Stimulated activated CD4-positive, alpha-beta T cell treated with anti-CD3 and anti-CD28 coated beads, Interleukin-15, amount 100 ng/mL, for 48 hours (primary cell): ENCODE measurements at places on chromosomes 1 and 21.
A peak's percentile ranks its signal among the peaks of the same experiment; 100 is the strongest.

DNA sequence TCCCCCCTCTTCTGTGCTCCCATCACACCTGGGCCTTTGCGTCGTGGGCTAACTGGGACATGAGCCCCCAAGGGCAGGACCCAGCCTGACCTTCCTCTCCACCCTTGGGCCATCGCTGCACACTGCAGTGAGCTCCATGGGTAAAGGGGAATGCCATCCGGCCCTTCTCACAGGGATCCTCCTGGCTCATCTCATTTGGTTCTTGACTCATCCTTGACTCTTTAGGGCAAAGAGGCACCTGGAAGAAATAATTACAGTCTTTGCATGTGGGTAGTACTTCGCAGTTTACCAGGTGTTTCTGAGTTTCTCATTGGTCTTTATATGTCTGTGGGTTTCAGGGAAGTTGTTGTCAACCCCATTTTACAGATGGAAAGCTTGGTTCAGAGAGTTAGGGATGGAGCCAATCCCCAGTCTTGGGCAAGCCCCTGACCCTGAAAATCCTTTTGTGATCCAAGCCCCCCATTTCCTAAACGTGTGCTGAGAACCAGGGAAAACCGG, 59.3 kb upstream of the ID3 start:
- DNase-seq = no peak

- DNase-seq = no peak
Observed at GRCh38 chr1:71015745-71016144, 31.9 kb downstream of the PTGER3 start.

- DNase-seq = no peak
Observed at GRCh38 chr1:113557187-113557586, 166.9 kb downstream of the MAGI3 start.

- DNase-seq = no peak
Observed at GRCh38 chr21:18917622-18918021, 514.0 kb upstream of the TMPRSS15 start.

GRCh38 chr1:150210091-150210490, 25.8 kb downstream of the ANP32E start:
- DNase-seq = no peak

DNA sequence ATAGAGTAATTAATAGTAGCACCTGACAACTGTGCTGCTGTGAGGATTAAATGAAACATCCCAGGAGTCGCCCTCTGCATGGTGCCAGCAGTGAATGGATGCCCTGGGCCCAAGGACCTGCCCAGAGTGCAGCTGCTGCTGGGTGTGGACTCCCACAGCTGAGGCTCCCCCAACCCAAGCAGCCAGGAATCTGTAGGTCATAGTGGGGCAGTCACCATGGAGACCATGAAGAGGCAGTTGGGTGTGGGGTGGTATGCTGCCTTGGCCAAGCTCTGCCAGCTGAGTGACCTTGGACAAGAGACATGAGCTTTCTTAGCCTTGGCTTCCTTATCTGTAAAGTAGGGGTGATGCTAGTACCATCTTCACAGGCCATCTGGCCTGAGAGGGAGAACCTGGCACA, 9.4 kb downstream of the OLIG2 start:
- no peak for DNase-seq

GRCh38 chr21:46213620-46214286, 14.8 kb downstream of the LSS start:
- no peak for DNase-seq

DNA sequence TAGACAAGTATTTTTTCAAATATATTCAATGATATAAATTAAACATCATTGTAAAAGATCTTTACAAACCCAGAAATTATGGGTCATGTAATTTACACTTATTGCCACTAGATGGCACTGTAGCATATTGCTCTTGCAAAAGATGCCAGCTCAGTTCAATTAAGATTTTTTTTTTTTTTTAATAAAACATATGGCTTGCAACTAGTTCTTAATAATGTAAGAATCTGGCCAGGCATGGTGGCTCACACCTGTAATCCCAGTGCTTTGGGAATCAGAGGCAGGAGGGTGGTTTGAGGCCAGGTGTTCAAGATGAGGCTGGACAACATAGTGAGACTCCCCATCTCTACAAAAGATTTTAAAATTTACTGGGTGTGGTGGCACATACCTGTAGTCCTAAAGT, 49.4 kb upstream of the DESI2 start:
- no peak for DNase-seq

DNA sequence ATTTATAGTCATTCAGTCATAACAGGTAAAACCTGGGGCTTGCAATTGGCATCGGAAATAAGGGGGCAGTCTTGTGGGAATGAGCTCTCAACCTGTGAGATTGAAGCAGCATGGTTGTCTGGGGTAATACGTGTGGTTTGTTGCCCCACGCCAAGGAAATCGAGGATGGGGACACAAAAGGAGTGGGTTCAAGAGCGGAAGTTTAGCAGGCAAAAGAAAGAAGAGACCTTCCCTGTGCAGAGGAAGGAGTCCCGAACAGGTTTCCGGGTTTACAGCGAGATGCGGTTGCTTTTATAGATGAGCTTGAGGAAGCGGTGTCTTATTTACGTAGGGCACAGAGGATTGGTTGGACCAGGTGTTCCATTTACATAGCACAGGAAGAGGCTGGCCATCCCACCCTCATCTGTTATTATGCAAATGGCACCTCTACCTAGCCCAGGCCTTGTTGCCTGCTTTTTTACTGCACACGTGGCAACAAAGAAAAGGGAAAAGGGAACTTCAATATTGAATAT, 37.3 kb downstream of the IFNAR1 start:
- DNase-seq = peak; percentile 39

DNA sequence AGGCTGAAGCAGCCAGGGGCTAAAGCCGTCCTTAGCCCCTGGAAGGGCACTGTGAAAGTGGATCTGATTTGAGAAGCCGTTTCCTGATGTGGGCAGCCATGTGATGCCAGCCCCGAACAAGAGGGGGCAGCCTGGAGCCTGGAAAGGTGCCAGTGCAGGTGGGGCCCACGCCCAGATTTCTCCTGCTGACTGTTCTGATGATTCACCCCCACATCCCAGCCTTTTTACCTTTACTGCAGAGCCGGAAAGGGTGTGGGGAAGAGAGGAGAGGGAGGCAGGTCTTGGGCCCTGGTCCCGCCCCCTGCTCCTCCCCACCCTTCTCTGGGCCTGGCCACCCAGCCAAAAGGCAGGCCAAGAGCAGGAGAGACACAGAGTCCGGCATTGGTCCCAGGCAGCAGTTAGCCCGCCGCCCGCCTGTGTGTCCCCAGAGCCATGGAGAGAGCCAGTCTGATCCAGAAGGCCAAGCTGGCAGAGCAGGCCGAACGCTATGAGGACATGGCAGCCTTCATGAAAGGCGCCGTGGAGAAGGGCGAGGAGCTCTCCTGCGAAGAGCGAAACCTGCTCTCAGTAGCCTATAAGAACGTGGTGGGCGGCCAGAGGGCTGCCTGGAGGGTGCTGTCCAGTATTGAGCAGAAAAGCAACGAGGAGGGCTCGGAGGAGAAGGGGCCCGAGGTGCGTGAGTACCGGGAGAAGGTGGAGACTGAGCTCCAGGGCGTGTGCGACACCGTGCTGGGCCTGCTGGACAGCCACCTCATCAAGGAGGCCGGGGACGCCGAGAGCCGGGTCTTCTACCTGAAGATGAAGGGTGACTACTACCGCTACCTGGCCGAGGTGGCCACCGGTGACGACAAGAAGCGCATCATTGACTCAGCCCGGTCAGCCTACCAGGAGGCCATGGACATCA, at the start of gene SFN:
SFN (plus strand) TSS at position 369 of the 904 bp plus-strand sequence; CDS start at position 433, 64 bp downstream.
- peak; percentile 48 for DNase-seq

GRCh38 chr1:154913273-154913672, 23.2 kb downstream of the PMVK start:
- DNase-seq = no peak

DNA sequence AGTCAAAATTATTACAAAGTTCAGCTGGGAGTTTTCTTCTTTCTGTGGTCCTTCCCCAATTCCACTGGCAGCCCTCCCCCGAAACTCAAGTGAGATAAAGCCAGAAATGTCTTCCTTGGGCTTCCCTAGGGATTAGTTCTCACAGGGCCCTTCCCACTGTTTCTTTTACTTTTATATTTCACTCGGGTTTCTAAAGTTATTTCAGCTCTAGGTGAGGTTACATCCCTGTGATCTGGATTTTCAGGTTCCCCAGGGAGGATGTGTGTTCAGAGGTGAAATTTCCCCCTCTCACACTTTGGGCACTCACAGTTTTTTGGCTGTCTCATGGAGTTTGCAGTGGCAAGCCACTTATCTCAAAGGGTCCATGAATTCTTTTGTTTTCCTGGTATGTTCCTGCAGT, 77.3 kb downstream of the DRAM2 start:
- no peak for DNase-seq

- no peak for DNase-seq
Observed at GRCh38 chr1:222019029-222019428, 277.1 kb upstream of the DUSP10 start.

DNA sequence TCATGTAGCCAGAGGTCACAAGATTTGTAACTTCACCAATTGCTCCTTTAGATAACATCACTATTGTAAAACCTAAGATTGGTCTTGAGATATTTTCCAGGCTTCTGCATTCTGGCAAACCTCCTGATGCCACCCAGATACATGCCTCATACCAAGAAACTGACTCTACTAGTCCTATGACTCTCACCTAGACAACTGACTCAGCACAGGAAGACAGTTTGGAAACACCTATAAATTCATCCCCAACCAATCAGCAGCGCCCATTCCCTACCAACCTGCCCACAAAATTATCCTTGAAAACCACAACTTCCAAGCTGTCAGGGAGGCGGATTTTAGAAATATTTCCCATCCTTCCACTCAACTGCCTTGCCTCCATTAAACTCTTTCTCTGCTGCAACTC, 2.6 kb downstream of the NME7 start:
- no peak for DNase-seq

DNA sequence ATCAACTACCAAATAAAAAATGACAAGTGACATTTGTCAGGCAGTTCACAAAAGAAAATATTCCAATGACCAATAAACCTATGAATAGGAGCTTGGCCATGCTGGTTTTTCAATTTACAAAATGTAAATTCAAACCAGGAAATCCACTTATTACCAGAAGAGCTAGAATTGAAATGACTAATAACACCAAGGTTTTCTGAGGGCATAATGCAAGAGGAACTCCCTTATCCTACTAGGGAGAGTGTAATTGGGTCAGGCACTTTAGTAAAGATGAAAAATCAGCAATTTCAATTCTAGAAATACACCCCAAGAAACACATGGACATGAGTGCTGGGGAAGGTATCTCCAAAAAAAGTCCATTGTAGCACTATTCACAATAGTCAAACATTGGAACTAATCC, 16.7 kb upstream of the TIAM1 start:
- DNase-seq = no peak

DNA sequence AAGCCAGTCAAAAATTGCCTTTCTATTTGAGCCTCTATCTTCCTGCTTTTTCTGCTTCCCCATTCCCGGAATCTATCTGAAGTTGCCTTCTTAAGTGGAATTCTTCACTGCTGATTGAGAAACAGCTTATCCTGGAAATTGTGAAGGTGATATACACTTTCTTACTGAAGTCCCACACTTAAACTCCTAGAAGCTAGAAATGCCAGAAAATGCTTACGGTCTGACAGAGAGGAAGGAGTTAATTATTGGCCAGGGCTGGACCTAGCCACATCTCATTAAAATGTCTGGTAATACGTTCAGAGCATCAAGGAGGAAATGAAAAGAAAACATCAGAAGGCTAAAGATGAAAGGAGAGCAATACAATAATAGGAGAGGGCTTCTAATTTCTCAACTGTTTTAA, 292.5 kb upstream of the SNX7 start:
- DNase-seq = no peak

GRCh38 chr1:167543199-167543990, 10.2 kb downstream of the CREG1 start:
- no peak for DNase-seq

GRCh38 chr1:231240883-231241735, at the start of gene GNPAT:
Gene GNPAT (plus strand): TSS chr1:231241212. CDS start chr1:231241379, 167 bp downstream.
- peak; percentile 79 for DNase-seq

DNA sequence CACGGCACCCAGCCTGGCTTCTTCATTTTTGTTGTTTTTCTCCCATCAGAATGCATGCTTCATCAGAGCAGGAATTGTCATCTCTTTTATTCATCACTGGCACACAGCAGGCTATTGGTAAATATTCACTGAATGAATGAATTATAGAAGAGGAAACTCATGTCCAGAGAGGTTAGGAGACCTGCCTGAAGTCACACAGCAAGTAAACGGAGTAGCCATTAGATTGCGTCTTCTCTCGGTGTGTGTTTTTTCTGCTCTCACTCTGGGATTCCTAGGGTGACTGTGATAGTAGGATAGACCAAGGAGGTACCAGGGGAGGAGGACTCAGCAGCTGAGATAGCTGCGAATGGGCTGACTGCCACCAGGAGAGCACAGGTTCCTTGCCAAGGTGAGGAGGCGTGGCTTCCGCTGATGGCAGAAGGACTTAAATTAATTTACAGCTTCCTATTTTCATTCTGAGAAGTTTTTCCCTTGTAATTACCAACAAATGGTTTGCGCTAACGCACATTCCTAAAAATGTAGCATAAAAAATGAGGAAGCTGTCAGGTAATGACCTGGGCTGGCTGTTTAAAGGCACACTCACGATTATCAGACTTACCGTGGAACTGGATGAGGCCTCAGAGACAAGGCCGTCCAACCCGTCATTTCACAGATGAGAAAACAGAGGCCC, 4.5 kb upstream of the NCMAP start:
- DNase-seq = no peak

DNA sequence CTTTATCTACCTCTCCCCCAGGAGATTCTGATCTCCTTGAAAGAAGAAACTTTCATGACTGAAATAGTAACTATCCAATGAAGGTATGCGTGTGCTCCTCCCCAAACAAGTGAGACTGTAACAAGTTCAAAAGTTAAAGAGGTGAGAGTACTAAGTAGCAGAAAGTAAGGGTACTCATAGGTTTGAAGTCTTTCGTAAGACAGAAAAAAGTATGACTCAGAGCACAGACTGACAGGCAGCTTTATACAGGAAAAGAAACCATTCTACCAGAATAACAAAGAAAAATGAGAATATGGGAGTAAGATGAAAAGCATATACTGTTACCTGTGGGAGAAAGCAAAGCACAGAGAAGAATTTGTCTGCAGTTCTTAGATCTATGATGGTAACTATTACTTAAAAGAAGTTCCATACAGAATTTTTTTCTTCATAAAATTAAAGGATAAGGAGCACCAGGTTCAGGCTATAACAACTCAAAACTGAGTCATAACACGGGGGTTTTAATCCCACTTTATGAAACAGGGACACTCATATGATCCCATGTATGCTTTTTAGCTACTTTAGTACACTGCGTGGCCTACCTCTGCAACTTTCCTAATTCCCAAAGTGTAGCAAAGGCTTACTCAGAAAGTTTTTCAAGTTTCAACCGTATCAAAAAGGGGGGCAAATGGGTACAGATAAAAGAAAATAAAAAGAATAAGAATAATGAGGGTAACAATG, 52.0 kb downstream of the FOXJ3 start:
- DNase-seq = no peak

GRCh38 chr1:115882913-115883902, 42.3 kb upstream of the NHLH2 start:
- no peak for DNase-seq

DNA sequence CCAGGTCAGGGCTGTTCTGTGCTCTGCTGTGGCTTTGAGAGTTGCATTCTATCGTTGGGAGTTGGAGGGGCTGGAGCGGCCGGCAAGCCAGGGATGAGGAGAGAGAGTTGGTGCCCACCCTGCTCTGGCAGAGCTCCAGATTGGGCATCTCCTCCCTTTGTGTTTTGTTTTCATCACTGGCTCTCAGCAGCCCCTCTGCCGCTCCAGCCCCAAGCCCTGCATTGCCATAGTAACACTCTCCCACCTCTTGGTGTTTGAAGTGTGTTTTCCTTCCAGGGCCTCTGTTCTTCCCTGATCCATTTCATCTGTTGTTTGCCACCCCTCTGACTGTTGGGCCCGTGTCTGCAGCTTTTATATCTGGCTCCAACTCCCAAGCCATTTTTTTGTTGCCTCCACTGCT, 152.7 kb downstream of the URB2 start:
- no peak for DNase-seq

GRCh38 chr1:45617618-45618017, 6.2 kb downstream of the CCDC17 start:
- DNase-seq = no peak
